M059J (cell line): ENCODE measurements at places on chromosomes 2 and 18. TPM values are rescaled to one million over a fixed set of nuclear protein-coding genes. Genes with fewer than 3 reads are reported as not detected.

DNA sequence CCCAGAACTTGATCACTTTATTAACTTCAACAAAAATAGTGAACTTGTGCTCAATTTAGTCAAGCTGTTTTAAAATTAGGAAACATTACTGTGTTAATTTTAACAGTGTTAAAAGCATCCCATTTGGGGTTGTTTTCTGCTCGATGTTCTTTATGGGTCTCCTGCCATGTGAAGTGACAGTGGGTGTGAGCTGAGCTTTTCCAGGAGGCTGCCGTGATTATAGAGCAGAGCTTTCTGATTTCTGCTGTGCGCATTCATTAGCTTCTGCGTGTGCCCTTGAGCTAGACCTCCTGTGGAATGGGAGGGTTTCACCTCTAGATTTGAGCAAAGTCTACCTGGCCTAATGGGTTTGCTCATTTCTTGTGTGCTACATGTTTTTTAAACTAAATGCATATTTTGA is 121.5 kb downstream of the WDSUB1 start:
- no peak for DNase-seq

DNA sequence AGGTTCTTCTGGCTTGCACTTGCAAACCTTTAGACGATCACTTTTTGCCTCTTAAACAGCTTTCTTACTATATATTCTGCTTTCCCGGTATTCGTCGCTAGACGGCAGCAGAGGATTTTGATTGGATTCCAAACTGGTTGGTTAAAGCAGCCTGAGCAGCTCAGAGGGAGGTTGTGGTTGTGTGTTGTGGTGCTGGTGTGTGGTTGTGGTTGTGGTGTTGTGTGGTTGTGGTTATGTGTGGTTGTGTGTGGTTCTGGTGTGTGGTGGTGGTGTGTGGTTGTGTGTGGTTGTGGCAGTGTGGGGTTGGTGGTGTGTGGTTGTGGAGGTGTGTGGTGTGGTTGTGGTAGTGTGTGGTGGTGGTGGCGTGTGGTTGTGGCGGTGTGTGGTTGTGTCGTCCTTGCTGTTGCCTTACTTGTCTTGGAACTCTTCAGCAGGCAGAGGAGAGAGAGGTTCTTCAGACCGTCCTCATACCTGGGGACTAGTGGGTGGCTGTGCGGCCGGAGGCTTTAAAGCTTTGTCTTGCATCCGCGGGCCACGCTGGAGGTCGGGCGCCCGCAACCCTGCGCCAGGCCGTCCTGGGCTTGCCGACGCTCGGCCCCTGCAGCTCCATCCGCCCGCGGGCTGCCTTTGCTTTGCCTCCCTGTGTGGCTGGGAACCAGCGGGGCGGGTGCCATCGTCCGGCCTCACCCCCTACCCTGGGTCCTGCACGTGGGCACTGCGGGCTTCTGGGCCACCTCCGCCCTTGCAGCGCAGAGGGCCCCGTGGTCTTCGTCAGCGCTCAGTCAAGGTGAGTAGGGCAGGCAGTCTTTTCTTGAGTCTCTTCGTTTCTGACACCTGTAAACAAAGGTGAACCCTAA is 190.8 kb downstream of the ARHGAP28 start:
- DNase-seq = peak; percentile 68

Gene CERS6
- total RNA-seq = 13.9 and 22.8 TPM in 2 replicates

Gene PTH2R
- not detected in 2 replicates for total RNA-seq

Gene REL
- 1.4 and 3.7 TPM in 2 replicates for total RNA-seq
